GM12891 (cell line): ENCODE measurements at places on chromosomes 7 and 10.

DNA sequence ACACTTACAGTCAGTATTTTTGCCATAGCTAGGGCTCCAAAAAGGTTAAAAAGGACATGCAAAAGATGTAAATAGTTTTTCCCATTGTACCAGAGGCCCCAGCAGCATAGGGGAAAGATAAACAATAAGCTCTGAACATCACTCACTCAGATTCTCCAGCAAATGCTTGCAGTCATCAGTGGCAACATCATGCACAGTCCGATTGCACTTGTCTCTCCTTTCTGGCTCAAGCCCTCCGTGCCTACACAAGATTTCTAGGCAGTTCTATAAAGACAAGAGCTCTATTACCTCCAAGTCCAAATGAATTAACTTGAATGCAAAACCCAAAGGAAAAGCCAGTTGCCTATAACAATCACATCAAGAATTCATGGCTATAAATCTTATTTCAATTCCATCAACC is 106.3 kb downstream of the CTTNBP2 start:
- no peak for DNase-seq

- DNase-seq: no peak
Observed at GRCh38 chr10:79234391-79235315, 112.6 kb upstream of the PPIF start.

- no peak for DNase-seq
Observed at GRCh38 chr10:119872610-119872859, at the start of gene MCMBP. MCMBP (minus strand) TSS chr10:119872843; CDS start chr10:119872584, 259 bp downstream.

DNA sequence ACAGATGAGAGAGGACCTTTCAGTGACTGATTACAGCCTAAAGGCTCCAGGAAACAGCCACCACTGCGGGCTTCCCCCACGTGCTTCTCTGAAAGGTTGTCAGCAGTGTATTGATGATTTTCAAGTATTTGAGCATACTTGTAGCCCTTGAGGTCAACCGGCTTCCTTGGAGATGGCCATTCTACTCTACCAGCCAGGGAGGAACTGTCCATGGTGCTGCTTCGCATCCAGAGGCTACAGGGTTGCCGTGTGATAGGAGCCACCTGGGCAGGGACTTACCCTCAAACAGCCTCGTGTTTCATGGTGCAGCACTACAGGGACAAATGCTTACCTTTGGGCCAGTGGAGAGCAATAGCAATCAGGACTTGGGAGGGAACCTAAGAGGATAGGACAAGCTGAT is 179.5 kb downstream of the DPP6 start:
- DNase-seq: no peak

DNA sequence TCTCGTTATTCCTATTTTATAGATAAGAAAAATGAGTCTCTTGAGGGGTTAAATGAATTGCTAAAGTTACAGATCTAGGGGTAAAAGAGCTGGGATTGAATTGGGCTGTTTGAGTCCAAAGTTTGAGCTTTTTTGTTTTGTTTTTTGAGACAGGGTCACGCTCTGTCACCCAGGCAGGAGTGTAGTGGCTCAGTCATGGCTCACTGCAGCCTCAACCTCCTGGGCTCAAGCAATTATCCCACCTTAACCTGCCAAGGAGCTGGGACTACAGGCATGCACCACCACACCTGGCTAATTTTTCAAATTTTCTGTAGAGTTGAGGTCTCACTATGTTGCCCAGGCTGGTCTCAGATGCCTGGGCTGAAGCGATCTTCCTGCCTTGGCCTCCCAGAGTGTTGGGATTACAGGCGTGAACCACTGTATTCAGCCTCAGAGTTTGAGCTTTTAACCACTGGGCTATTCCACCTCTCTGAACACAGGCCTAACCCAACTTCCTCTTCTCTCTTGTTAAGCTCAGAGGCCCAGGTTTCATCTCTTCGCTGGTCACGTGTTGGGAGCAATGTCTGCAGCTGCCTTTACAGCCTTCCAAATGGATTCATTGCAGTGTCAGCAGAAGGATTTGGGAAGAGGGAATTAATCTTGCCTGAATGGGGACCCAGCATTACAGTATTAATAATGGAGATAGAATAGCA is 8.0 kb downstream of the SUFU start:
- DNase-seq: peak; percentile 46

DNA sequence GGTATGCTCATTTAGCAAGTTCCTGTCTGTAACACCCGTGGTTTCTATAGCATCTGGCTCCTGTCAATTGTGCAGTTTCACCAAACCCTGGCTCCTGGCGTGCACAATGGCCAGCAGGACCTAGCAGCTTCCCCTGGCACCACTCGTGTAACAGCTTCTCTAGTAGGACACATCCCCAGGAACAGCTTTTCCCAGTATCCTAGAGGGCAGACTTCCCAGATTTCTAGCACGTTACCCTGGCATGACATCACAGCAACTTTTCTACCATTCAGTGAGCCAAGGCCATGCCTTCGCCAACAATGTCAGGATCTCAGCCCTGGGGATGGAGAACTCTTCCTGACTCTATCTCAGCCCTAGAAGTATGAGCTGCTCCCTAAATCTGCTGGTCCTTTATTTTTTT is 6.5 kb downstream of the YME1L1 start:
- DNase-seq: no peak

DNA sequence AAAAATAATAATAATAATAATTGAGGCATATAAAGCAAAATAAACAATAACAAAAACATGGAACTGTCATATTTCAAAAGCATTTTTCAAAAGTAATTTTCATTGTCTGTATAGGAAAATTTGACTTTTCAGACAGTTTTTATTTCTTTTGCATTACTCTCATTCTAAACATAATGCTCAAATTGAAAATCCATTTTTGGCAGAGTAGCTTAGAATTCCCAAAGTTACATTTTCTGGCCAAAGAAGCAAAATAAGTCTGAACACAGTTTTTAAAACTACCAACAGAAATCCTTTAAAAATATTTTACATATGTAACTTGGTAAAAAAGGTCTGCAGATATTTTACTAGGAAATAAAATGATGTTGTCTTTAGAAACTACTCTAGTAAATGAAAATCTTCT is 535.4 kb downstream of the ANKRD7 start:
- DNase-seq: no peak

DNA sequence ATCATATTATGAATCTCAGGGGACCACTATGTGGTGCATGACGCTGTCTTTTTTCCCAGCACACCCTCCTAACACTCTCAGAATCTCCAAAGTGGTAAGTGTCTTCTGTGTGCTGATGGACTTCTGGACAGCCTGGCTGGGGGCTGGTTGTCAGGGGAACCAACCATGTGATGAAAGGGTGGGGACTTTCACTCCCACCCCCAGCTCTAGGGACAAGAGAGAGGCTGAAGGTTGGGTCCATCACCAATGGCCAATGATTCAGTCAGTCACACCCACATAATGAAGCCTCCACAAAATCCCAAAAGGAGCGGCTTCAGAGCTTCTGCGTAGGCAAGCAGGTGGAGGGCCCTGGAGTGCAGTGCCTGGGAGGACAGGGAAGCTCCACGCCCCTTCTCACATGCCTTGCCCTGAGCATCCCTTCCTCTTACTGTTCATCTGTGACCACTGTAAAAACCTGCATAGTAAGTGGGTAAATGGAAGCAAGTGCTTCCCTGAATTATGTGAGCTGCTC is 44.6 kb downstream of the RASGEF1A start:
- DNase-seq: no peak

DNA sequence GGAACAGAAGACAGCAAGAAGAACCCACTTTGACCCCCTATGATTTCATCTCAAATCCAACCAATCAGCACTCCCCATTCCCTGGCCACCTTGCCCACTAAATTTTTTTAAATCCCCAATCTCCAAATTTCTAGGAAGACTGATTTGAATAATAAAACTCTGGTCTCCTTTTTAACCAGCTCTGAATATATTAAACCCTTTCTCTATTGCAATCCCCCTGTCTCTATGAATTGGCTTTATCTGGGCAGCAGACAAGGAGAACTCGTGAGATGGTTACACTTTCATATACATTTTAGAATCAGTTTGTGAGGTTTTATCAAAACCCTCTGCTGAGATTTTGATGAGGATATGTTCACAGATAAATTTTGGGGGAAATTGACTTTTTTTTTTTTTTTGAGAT is 90.3 kb upstream of the TRIM24 start:
- no peak for DNase-seq

- no peak for DNase-seq
Observed at GRCh38 chr10:79246209-79246581, 101.1 kb upstream of the PPIF start.

DNA sequence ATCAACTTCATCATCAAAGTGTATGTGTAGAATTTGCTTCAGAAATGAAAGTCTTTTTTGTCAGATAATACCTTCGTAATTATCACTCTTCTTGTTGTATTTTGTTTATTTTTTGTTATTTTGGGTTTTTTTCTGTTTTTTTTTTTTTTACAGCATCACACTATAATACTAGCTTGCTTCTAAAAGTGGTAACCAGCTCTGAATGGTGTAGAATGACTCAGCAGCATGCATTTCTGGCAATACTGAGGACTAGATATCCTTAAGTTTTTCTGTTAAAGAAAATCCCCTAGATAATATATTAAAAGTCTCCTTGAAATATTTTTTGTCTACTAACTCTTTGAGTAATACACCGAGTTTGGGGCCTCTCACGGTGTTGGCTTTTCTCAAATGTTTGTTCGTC is 109.1 kb downstream of the LMBR1 start:
- DNase-seq: no peak

- DNase-seq: no peak
Observed at GRCh38 chr7:64559206-64559605, 3.7 kb downstream of the ZNF680 start.

GRCh38 chr10:17781856-17782255 is 27.3 kb upstream of the MRC1 start:
- DNase-seq: no peak
